ENCODE measurements at places on chromosomes 3 and 15. TPM values are rescaled to one million over a fixed set of nuclear protein-coding genes. Genes with fewer than 3 reads are reported as not detected.

DNA sequence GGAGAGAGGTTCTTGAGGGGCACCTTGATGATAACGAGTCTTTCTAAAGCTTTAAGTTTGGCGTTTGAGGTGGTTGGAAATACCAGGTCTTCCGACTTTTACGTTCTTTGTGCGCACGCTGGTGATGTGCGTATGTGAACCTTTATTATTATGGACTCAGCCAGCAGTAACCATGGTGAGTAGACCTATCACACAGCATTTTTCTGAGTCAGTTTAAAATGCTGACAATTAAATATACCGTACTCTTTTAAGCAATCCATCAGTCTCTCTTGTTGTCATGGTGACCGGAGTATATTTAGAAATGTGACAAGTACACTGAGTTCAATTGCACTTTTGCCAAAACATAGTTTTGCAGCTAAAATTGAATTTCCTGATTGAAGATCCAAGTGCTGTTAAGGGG is 172.2 kb downstream of the LPP start:
- no peak overlapping the region for H3K27ac ChIP-seq
- H3K4me1 ChIP-seq: peaks cover 16% of the 10 kb centered on the region
- H3K36me3 ChIP-seq: no peaks in the 10 kb centered on the region
- no peaks in the 10 kb centered on the region for H3K27me3 ChIP-seq
- no peak overlapping the region for H3K4me3 ChIP-seq

Gene DLL4
- 1.7 TPM for total RNA-seq

Gene TIMP4
- total RNA-seq: 1.1 TPM

GRCh38 chr15:42999201-42999779 is 78.7 kb upstream of the TTBK2 start:
- no peak overlapping the region for H3K4me3 ChIP-seq
- H3K27ac ChIP-seq: no peak overlapping the region
- H3K27me3 ChIP-seq: no peaks in the 10 kb centered on the region
- H3K4me1 ChIP-seq: no peaks in the 10 kb centered on the region

DNA sequence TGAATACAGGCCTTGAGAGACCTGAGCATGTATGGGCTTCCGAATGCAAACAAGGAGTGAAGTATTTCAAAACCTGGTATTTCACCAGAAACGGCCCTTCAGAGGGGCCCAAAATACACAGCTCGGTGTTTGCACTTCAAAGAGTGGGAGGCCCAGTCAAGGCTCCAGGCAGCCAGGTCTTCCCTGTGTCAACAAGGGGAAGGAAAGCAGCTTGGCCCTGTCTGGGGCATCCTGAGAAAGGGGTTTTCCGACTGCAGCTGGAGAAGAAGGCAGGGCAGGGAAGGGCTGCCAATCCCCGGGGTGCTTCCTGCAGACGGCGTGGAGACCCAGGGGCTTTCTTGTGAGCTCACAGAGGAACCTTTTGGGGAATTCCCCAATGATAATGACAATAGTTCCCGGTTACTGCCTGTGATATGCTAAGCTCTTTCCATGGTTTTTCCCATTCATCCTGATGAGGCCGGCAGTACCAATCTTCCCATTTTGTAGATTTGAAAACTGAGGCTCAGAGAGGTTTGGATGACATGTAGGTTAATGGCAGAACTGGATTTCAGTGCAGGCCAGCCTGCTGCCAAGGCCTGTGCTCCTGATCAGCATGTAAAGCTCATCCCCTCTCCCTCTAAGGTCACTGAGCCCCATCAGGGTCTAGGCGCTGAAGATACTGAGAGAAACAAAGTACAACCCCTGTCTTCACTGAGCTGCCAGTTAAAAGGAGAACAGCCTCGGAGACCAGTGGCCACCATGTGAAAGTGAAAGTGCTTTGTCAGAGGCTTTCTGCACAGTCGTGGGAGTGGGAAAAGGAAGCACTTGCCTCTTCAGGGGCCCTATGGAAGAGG is 43.0 kb upstream of the TLE3 start:
- no peaks in the 10 kb centered on the region for H3K27me3 ChIP-seq
- DNase-seq: no peak
- H3K4me3 ChIP-seq: no peak overlapping the region
- no peak overlapping the region for H3K27ac ChIP-seq

Data from pancreas (tissue), 10 donors.